Uterus (tissue), 4 donors: ENCODE measurements at places on chromosomes 6 and 20. TPM values are rescaled to one million over a fixed set of nuclear protein-coding genes. Genes with fewer than 3 reads are reported as not detected.

Gene ATP9A
- total RNA-seq: 41.2 TPM

DNA sequence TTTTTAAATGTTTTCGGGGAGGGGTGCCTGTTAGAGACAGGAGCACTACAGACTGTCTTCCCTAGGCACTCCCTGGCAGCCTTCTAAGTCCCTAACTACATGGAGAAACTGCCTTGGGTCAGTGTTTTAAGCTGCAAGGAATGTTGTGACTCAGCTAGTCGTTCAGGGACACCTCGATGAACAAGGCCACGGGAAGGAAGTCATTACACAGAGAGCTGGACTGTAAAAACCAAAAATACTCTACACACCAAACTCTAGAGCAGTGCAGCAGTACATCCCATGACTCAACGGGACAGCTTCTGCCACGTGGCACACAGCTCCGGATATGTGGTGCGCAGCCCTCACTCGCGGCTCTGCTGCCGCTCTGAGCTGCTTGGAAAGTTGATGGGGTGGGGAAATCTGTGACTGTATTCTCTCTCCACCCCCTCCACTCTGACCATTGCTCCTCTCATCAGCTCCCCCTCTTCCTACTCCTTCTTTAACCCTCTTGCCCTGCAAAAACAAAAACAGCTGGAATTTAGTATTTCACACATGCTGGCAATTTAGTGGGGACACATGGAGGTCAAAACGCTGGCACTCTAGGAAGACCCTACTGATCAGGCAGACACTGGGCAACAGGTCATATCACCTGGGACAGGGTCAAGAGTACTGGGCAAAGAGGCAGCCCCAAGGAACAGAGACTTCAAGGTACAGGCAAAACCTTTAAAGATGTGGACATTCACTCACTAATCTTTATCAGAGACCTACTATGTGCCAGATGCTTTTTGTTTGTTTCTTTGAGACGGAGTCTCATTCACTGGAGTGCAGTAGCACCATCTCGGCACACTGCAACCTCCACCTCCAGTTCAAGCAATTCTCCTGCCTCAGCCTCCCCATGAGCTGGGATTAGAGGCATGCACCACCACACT lies 10.9 kb upstream of the LPIN3 start:
- H3K27ac ChIP-seq: peak overlapping the region; percentile 83
- peak; percentile 84 for DNase-seq
- H3K4me3 ChIP-seq: no peak overlapping the region
- H3K27me3 ChIP-seq: no peaks in the 10 kb centered on the region
- no peaks in the 10 kb centered on the region for H3K4me1 ChIP-seq

GRCh38 chr6:108581237-108581931 lies 20.7 kb downstream of the FOXO3 start:
- H3K27ac ChIP-seq: peak overlapping the region; percentile 79
- DNase-seq: peak; percentile 80
- no peak overlapping the region for H3K4me3 ChIP-seq
- no peaks in the 10 kb centered on the region for H3K36me3 ChIP-seq
- H3K27me3 ChIP-seq: no peaks in the 10 kb centered on the region

Gene RBBP8NL
- total RNA-seq: not detected

DNA sequence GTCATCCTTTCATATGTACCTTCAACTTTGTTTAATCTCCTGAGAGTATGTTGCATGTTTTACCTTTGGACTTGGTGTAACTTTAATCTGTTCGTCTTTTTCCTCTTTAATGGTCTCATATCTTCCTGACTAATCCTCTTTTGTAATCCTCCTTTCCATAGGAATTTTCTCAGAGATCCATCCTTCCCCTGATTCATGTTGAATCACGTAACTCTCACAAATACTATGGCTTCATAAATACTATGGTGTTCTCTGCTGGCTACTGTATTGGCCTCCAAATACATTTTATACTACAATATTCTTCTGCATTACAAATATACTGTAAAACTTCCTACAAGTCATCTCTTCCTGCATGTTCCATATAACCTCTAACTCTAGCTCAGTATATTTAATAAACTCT lies 317.7 kb upstream of the ADGRB3 start:
- H3K36me3 ChIP-seq: no peaks in the 10 kb centered on the region
- no peak overlapping the region for H3K4me3 ChIP-seq
- H3K4me1 ChIP-seq: no peaks in the 10 kb centered on the region
- H3K27me3 ChIP-seq: no peaks in the 10 kb centered on the region
- DNase-seq: no peak
- H3K27ac ChIP-seq: no peak overlapping the region

- no peak overlapping the region for H3K4me3 ChIP-seq
- H3K27ac ChIP-seq: no peak overlapping the region
- no peaks in the 10 kb centered on the region for H3K36me3 ChIP-seq
- no peaks in the 10 kb centered on the region for H3K27me3 ChIP-seq
- DNase-seq: no peak
Measured at GRCh38 chr6:33632558-33633039, 11.5 kb downstream of the ITPR3 start.

DNA sequence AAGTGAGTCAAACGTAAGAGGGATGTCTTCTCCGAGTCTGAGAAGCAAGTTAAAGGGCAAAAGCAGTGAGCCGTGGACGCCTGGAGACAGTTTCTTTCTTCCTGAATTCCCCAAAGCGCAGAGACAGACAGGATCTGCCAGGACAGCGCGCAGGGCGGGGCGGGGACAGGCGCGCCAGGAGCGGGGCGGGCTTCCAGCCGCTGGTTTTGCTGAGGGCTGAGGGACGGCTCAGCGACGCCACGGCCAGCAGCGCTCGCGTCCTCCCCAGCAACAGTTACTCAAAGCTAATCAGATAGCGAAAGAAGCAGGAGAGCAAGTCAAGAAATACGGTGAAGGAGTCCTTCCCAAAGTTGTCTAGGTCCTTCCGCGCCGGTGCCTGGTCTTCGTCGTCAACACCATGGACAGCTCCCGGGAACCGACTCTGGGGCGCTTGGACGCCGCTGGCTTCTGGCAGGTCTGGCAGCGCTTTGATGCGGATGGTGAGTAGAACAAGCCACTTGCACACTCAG lies at the start of gene SCGN:
Gene SCGN (plus strand): TSS at position 209 of the 509 bp plus-strand sequence. CDS start 189 bp downstream, at position 398.
- no peaks in the 10 kb centered on the region for H3K36me3 ChIP-seq
- no peak within 1 kb of the TSS for H3K4me3 ChIP-seq
- H3K27ac ChIP-seq: no peak within 1 kb of the TSS
- H3K4me1 ChIP-seq: no peaks in the 10 kb centered on the region

Gene GRM1
- total RNA-seq: 0.07 TPM

Gene NKX2-2
- not detected for total RNA-seq

GRCh38 chr6:34459899-34460593 lies 5.8 kb upstream of the PACSIN1 start:
- no peaks in the 10 kb centered on the region for H3K27me3 ChIP-seq
- DNase-seq: no peak
- H3K36me3 ChIP-seq: no peaks in the 10 kb centered on the region
- H3K27ac ChIP-seq: no peak overlapping the region
- no peaks in the 10 kb centered on the region for H3K4me1 ChIP-seq

DNA sequence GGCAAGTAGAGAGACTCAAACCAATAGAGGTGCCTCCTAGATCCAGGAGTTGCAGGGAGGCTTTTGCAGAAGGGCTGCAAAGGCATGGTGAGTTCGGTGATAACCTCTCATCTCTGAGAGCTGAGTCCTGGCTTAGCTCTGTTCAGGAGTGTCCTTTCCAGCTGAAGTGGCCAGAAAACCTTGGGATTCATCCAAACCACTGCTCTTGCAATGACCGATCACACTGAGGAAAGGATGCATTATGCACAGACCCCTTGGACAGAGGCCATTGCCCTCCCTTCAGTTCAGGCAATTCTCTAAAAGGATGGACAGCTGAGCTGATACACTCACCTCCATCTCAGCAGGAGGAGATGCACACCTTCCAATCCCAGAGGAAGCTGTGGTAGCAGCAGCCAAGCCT lies 158.8 kb upstream of the ENPP5 start:
- no peak for DNase-seq
- no peak overlapping the region for H3K27ac ChIP-seq
- no peaks in the 10 kb centered on the region for H3K4me1 ChIP-seq
- H3K4me3 ChIP-seq: no peak overlapping the region

Gene ECT2L
- total RNA-seq: 0.52 TPM

Gene SLC22A1
- total RNA-seq: not detected

Gene FAM209B
- 0.79 TPM for total RNA-seq

DNA sequence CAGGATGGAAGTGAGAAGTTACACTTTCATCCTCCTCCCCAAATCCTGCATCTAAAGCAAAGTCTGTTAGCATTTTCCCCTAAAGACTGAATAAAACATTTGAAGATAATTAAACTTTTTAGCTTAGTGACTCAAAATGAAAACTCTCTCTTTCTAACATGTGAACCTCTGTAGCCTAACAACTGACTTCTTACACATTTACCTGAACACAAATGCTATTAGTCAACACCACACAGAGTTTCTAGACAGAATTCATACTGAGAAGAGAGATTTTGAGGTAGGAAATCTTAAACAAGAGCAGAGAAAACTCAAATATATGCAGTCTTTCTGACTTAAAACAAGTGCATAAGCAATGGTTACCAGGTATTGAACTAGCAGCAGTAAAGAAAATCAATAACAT lies 149.9 kb upstream of the SMLR1 start:
- H3K36me3 ChIP-seq: no peaks in the 10 kb centered on the region
- H3K4me1 ChIP-seq: peaks cover 8% of the 10 kb centered on the region
- no peak overlapping the region for H3K4me3 ChIP-seq
- H3K27ac ChIP-seq: peak overlapping the region; percentile 88
- no peaks in the 10 kb centered on the region for H3K27me3 ChIP-seq

- H3K36me3 ChIP-seq: no peaks in the 10 kb centered on the region
- no peaks in the 10 kb centered on the region for H3K27me3 ChIP-seq
- DNase-seq: no peak
- no peaks in the 10 kb centered on the region for H3K4me1 ChIP-seq
- H3K4me3 ChIP-seq: no peak overlapping the region
- H3K27ac ChIP-seq: no peak overlapping the region
Measured at GRCh38 chr6:118218156-118218555, 311.1 kb downstream of the SLC35F1 start.

GRCh38 chr6:70131528-70131927 lies 171.4 kb downstream of the COL9A1 start:
- no peaks in the 10 kb centered on the region for H3K4me1 ChIP-seq
- no peak overlapping the region for H3K4me3 ChIP-seq

Gene PREP
- 9.7 TPM for total RNA-seq
